ENCODE measurements at places on chromosomes 13 and 19.

DNA sequence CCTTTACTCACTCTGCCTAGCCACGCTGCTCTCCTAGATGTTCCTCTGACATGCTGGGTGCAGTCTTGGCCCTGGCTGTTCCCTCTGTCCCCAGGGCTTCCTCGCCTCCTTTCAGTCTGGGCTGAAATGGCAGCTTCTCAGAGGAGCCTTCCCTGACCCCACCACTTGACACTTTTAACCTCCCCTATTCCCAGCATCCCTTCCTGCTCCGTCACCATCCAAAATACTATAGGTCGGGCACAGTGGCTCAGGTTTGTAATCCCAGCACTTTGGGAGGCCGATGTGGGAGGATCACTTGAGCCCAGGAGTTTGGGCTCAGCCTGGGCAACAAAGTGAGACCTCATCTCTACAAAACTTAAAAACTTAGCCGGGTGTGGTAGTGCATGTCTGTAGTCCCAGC lies 2.6 kb downstream of the FAM187B start:
- DNase-seq, result no peak

GRCh38 chr19:55632463-55632834 lies 8.1 kb upstream of the ZNF784 start:
- peak; percentile 84 for DNase-seq

GRCh38 chr13:83633746-83634145 lies 248.5 kb downstream of the SLITRK1 start:
- no peak for DNase-seq

GRCh38 chr13:113796211-113796963 lies 37.4 kb downstream of the TMEM255B start:
- DNase-seq, result no peak

- no peak for DNase-seq
Measured at GRCh38 chr13:75643693-75644092, 7.6 kb downstream of the LMO7 start.

- DNase-seq, result no peak
Measured at GRCh38 chr19:40407714-40408597, 5.2 kb downstream of the PRX start.

- peak; percentile 63 for DNase-seq
Measured at GRCh38 chr13:33763021-33763420, 54.9 kb upstream of the RFC3 start.

DNA sequence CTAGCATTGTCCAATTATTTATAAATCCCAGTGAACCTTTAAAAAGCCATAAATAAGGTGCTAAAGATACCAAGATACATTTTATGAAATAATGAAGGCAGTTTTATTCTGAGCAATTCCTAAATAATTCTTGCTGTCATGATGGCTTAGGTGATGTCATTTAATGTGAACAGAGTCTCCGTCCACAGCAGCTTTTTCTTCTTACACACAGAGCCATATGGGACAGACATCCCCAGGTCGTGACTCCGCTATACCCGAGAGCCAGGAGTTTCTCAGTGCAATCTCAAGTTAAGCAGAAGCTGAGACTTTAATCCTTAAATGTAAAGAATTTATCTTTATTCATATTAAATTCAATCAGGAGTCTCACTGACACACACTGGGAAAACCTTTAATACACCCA lies 29.7 kb downstream of the EFNB2 start:
- no peak for DNase-seq

DNA sequence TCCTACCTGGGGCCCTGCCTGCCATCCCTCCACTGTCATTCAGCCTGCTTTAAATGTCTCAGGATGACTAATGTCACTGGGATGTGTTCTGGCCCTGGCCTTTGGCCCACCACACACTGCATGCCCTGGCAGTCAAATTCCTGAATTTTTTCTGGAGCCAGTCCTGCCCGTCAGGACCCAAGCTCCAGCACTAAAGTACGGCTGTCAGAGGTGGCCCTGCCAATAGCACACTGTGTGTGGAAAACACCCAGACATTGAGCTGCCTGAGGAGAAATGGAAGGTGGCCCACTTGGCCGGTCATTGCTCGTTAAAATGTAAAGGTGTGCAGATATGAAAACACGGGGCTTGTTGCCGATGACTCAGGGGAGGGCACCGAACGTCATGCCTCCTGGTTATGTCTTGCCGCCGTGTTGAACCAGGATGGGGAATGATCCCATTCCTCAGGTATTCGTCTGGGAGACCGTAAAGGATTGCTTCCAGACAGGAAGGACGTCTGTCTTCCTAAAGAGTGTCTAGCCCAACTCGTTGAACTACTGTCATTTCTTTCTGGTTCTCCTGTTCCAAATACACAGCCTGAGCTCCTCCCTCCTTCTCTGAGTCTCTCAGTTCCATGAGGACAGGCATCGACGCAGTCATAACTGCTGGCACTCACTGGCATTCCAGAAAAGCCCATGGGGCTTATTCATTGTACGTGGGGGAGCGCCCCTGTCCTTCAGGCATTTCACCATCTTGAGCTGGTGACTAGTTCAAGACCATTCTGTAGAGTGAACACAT lies 40.6 kb downstream of the COL4A2 start:
- DNase-seq, result peak; percentile 94

GRCh38 chr19:10189616-10190015 lies 5.1 kb downstream of the DNMT1 start:
- no peak for DNase-seq

GRCh38 chr19:17580470-17581144 lies 25.2 kb downstream of the COLGALT1 start:
- no peak for DNase-seq

GRCh38 chr19:37329686-37330085 lies 41.2 kb upstream of the ZNF527 start:
- no peak for DNase-seq

GRCh38 chr13:22285867-22286266 lies 615.0 kb downstream of the FGF9 start:
- DNase-seq, result no peak

GRCh38 chr13:35479038-35479492 lies 2.6 kb upstream of the MAB21L1 start:
- no peak for DNase-seq

DNA sequence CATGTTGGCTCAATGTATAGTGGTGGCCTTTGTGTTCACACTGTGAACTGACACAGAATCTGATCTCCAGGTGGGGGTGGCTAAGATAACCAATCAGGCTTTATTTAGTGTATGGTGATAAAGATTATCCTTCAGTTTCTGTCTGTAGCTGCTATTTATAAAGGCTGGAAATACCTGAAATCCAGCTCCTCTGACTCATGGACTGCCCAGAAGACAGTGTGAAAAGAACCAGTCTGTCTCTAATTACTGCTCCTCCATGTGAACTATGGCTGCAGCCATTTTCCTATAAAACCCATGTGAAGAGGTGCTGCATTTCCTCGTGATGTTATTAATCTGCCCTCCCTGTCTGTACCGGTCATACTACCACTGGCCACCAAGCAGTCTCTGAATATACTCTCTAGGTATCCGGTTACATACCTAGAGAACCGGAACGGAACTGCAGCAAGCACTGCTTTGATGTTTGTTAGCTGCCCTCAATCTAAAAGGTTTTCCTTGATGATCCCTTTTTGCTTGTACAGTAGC lies 238.0 kb downstream of the LHFPL6 start:
- DNase-seq, result peak; percentile 46

GRCh38 chr13:79805317-79805716 lies 324.4 kb downstream of the NDFIP2 start:
- DNase-seq, result no peak

DNA sequence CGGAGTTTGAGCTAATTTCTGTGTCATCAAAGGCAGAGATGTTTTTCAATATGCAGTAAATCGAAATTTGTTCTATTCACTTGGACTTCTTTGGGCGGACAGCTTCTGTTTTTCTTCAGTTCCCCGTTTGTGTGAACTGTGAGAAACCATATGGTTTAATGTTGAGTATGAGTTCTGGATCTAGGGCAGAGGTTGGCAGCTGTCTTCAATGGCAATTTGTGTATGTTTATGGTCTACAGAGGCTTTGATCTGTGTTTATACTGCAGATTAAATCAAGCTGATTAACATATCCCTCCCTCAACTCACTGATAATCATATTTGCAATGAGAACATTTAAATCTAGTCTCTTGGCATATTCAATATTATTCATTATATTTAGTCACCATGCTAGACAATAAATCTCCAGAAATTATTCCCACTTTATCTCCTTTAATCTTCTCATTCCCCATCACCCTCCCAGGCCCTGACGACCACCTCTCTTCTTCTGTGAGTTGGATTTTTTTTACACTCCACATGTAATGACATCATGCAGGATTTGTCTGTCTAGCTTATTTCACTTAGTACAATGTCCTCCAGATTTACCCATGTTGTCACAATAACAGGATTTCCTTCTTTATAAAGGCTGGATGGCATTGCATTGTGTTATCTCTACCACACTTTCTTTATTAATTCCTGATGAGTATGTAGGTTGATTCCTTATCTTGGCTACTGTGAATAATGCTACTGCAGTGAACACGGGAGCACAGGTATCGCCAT lies 9.0 kb downstream of the ZNF331 start:
- DNase-seq, result no peak

DNA sequence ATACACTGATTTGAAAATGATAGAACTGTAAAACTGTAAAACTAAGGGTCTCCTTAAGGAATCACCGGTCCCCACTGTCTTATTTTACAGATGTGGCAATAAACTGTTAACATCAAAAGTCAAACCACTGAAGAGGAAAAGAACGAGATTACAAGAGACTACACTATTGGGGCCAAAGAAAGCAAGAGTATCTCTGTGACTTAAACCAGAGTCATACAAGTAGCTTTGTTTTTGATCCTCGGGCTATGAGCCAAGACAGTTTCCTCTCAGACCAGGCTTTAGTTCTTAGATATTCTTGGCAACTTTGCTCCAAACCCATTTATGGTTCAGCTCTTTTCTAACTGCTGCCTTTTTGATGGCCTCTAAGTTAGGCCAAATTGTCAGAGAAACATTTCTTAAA lies 113.8 kb downstream of the TBC1D4 start:
- peak; percentile 96 for DNase-seq

DNA sequence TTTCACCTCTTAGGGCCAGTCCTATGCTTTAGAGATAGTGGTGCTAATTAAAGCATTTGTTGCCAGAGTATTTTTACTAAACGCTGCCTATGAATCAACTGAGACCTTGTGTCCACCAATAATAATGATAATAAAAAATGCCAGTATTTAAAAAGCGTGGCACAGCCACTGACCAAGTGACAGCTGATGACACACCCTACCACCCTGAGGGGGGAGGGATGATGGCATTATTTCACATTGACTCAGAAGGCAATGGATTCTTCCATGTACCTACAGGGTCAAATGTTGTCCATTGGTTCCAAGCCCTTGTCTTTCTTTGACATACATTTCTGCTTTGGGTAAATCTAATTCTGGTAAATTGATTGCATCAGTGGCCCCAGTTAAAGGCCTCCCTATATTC lies 384.4 kb downstream of the DLEU7 start:
- DNase-seq, result no peak

Data from astrocyte (in vitro differentiated cells and primary cell).